MM.1S (cell line): ENCODE measurements at places on chromosomes 2 and 18.

- no peak for DNase-seq
These were observed 704.9 kb downstream of the DCDC2C start for GRCh38 chr2:4408321-4408720.

- DNase-seq = no peak
These were observed 45.3 kb upstream of the CCBE1 start for GRCh38 chr18:59742325-59743111.

DNA sequence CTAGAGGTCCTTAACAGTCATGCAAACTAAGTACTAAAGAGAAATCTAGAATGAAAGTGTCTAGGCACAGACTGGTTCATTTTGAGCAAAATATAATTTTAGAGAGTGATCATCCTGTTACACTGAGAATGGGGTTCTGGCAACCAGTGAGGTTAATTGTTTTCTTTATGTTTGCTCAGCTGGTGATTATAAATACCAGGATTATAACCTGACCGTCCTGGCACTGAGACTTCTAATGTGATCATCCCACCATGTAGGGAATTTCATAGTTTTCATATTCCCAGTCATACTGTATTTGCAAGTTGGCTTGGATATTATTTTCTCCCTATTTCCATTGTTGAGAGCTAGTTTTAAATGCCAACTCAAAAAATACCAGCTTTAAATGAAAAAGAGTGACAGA, 852.5 kb upstream of the LRATD1 start:
- DNase-seq = no peak

DNA sequence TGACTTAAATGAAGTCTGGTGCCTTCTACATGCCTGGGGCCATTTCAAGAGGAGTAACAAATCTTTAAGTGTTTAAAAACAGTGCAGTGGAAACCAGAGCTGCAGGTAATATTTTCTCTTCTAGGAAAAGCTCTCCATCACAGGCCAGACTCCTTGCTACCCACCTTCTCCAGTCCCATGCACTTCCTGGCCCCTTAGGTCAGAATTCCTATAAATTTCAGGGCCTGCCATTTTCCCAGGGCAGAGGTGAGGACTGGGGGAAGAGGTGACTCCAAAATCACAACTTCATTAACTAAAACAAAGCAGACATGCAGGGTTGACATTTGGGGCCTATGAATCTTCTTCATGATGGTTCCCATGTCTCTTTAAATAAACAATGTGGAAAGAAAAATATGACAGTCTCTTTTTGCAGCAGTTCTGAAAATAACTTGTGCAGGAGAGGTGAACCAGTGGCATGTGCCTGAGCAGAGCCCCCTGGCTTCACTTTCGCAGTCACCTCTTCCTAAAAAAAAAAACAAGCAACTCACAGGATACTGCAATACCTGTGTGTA, 63.7 kb upstream of the TANC1 start:
- no peak for DNase-seq

DNA sequence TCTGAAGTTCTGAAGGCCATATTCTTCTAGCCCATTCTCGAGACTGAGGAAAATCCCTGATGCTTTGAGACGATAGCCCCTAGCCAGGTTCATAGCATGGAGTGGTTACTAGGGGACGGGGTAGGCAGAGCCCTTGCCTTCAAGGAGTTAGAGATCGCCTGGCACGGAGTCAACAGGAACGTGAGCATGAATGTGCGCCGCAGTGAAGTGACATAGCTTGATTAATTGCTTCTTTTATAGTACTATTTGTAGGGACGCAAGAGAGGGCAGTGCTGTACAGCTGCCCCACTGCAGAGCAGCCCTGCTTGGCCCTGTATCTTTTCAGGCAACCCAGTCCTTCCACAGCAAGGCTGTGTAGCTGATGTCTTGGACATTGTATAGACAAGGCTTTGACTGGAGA, 26.2 kb downstream of the HRH4 start:
- DNase-seq = no peak

DNA sequence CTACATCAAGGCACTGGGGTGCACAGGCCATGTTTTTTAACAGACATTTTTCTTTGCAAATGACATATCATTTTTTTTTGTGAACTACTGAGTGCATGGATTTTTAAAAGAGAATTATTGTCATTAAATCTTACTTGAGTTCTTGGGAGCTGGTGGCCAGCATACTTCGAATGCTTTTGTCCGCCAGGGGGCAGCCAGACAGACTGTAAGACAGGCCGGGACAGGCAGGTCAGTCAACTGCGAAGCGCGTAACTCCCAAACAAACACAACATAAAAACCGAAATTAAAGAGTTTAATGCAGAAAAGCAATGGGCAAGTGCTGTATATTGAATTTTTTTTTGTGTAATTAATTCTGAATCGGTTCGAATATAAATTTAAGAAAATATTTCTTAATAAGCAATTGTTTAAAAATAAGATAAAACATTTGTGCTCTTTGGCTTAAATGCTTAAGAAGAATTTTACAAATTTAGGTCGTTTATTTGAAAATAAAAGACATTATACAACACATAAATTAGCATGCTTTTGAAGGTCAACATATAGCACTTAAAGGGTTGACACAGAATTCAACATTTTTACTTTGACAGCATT, 142.2 kb upstream of the PXDN start:
- no peak for DNase-seq

DNA sequence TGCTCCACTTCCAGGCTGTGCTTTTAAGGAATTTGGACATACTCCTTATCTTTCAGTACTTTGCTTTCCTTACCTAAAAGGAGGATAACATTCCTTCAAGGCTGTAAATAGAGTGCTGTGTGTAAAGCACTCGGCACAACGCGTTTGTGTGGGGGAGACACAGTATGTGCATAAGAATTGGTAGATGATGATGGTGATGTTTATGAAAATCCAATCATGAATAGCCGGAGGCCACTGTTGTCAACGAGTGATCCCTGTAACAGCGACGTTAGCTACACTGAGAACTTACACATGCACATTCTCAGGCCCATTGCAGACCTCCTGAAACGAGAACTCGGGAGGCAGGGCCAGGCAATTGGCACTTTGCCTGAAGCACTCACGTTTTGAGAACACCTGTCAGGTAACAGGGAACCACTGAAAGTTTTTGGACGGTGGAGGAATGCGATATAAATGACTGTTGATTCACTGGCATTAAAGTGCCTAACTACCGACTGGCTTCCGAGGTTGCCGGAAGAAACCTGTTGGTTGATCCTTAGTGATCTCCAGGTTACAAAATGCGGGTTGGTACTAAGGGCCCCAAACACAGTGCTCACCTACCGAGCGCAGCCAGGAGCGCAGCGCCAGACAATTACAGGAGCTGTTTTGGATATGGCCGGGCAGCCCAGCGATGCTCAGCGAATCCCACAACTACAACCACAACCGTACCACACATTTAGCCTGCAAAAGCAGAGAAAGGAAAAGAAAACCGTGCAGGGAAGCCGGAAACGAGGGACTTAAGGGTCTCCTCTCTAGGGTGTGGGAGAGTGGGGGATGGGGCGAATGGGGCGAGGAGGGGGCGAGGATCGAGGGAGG, 1.0 kb upstream of the MAP4K4 start:
- no peak for DNase-seq

DNA sequence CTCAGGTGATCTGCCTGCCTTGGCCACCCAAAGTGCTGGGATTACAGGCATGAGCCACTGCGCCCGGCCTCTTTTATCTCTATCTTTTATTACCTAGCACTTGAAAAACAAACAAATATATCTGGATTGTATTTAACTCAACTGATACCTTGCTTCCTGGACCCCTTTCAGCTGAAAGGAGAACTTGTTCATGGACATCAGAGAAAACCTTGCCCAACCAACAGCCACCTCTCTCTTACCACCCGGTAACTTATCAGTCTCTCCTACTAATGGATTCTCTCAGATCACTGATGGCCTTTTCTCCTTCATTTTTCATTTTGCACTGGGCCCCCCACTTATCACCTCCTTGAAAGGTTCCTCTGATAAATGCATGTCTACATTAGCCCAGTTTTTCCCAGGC, 6.7 kb downstream of the RETSAT start:
- no peak for DNase-seq

DNA sequence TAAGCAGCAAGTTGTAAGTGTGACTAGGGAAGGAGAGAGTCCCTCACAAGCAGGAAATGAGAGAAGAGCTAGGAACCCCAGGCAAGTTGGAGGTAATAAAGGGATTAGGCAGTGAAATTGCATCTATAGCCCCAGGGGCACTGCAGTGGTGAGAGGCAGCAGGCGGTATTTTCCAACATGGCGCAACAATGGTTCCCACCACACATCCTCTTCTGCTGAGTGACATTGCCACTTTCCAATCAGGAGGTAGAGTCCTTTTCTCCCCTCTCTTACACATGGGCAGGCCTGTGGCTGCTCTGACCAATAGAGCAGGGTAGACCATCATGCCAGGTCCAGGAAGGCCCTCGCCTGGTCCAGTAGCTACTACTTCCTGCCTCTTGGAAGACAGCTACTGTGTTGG, 86.6 kb downstream of the DNER start:
- DNase-seq = no peak

DNA sequence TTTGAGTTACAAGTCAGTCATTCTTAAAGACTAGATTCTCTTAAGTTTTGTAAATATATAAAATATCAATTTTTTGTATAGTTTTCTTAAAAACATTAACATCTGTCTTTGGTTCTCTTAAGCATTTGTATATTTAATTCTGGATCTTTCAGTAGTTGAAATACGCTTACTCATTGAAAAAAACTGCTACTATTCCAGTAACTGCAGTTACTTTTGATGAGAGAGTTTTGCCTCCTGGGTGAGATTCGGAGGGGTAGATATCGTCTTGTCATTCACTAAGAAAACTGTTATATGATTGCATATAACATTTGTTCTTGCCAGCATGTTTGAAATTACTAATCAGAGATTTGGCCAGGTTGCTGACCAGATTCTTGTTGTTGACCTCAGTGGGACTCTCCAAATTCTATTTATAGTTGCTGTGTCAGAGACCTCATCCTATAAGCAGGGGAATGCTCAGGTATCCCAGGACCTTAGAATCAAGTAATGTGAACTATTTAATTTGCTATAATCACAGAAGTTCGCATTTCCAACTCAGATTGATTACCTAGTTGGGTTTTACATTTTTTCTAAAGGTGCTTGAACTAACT, 7.9 kb downstream of the AGPS start:
- no peak for DNase-seq
